Stimulated activated CD8-positive, alpha-beta memory T cell treated with anti-CD3 and anti-CD28 coated beads, Interleukin-4, amount 100 ng/mL, for 1 hour (primary cell): ENCODE measurements at places on chromosomes 4 and X.

DNA sequence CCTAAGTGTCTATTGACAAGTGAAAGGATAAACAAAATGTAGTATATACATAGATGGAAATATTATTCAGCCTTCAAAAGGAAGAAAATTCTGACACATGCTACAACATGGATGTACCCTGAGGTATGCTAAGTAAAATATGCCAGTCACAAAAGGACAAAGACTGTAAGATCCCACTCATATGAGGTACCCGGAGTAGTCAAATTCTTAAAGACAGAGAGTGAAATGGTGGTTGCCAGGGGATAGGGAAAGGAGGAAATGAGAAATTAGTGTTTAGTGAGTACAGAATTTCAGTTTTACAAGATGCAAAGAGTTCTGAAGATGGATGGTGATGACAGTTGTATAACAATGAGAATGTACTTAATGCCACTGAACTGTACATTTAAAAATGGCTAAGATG is 102.3 kb upstream of the NAP1L5 start:
- DNase-seq, result no peak

- no peak for DNase-seq
Observed at GRCh38 chr4:42612898-42613297, 44.0 kb downstream of the ATP8A1 start.

DNA sequence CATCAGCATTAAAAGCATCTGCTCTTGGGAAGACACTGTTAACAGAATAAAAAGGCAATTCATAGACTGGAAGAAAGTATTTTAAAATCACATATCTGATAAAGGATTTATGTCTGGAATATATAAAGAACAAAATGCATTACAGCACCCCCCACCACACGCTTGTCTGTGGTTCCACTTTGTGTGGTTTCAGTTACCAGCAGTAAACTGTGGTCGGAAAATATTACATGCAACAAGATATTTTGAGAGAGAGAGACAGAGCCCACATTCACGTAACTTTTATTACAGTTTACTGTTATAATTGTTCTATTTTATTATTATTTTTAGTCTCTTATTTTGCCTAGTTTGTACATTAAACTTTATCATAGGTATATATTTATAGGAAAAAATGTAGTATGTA is 21.2 kb upstream of the PDE6B start:
- DNase-seq, result no peak

- DNase-seq, result no peak
Observed at GRCh38 chrX:68710870-68711576, 63.6 kb downstream of the STARD8 start.

DNA sequence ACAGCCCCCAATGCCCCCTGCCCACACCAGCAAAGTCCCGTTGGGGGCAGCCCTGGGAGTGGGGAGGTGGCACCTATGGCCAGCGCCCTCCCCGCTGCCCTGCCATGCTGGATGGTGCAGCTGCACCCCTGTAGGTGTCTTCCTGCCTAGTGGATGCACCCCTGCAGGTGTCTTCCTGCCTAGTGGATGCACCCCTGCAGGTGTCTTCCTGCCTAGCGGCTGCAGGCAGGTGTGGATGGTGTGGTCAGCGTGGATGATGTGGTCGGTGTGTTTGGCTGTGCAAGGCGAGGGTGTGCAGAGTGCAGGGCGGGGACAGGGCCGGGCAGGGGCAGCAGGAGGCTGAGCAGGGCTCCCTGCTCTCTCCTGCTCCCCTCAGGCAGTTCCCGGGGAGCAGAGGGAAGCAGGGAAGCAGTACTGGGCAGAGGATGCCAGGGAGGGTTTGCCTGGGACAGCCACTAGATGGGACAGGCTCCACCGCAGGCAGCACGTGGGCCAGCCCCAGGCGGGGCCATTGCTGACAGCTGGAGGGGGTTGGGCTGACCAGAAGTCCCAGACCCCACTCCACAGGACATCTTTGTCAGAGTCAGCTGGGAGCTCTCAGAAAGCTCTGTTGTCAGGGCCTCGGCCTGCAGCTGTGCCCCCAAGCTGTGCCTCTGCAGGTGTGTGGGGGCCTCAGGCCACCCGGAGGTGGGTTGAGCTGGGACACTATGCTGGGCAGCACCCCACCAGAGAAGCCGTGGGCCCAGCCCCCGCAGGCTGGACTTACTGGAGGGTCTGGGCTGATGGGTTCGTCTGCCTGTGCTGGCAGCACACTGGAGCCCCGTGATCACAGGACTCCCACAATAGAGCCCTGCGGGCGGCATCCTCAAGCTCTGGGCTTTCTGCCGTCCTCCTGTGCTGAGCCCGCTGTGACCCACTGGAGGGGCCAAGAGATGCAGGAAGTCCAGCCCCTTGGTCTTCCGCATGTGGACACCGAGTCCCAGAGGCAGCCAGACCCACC is 23.7 kb downstream of the DOK7 start:
- DNase-seq, result no peak

GRCh38 chrX:70422851-70423341 is at the start of gene GDPD2:
Gene GDPD2 (plus strand): TSS chrX:70423314. CDS start chrX:70424985, 1,671 bp downstream.
- DNase-seq, result no peak

DNA sequence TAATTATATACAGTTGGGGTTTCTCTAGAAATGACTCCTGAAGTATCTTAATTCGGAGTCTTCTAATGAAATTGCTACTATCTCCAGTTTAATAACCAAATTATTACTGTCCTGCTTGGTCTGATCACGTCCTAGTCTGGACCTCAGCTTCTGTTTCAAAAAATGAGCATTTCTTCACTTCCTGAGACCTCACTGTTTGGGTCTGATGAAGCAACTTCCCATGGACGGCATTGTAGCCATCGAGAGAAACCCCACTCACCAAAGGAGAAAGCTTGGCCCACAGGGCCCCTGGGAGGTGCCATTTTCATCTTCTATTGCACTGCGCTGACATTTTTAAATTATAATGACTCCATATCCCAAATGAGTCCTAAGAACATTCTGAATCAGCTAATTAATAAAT is 178.0 kb downstream of the MGST2 start:
- no peak for DNase-seq

- DNase-seq, result no peak
Observed at GRCh38 chr4:18689308-18690115, 668.0 kb upstream of the LCORL start.

DNA sequence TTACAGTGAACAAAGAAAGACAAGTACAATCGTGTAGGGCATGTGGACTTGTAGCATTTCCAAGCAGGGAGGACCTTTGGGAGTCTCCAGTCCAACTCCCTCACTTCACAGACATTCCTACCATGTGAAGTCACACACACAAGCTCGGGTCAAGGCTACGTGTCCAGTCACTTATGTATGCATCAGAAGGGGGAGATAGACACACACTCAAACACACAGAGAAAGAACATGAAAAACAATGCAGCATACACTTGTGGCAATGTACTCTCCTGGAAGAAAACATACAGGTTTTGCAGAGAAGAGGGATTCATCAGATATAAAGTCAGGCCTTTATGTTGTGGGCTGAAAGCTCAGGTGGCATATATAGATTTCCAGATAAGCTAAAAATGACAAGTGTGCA is 136.1 kb upstream of the MID1 start:
- DNase-seq, result no peak
